ENCODE measurements at places on chromosomes 1 and 21.

DNA sequence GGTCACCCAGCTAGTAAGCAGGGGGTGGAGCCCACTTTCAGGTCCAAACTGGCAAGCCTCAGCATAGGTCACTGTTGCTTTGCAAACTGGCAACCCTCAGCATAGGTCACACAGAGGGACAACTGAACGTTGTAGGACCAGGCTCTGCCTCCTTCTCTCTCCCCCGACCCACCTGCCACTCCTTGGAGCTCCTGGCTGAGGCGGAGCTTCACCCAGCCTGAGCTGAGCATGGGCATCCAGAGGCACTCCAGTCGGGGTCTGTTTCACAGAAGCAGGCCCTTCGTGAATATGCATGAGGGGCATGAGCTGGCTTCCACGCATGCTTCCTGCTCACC is 24.2 kb downstream of the CAPZB start:
- no peak for DNase-seq

GRCh38 chr21:44019568-44019958 is 7.5 kb downstream of the TRAPPC10 start:
- DNase-seq: no peak

DNA sequence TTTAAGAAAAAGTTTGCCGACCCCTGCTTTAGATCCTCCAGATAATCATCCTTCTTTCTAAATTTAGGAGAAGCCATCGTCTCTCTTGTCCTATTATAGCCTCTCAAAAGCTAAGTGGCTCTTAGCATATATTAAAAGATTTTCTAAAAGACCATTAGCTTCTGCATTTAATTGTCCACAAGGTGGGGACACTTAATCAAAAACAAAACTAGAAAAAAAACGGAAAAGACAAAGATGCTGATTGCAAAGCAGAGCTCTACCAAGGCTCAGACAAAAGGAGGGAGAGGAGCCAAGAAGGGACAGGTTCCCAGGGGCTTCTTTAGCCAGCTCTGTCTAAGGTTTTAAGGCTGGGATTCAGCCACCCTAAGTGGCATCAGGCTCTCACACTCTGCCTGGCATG is 128.3 kb upstream of the HMGB4 start:
- no peak for DNase-seq

DNA sequence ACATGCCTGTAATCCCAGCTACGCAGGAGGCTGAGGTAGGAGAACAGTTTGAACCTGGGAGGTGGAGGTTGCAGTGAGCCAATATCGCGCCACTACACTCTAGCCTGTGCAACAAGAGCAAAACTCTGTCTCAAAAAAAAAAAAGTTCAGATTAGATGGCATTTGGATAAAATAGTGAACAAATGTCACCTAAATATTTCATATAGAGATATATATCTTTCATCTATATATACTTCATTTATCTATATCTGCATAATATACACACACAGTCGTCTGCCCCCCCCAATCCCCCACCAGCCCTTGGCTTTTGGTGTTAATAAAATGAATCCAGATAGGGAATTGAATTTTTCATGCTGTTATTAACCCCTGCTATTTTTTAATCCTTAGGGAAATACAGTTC is 5.0 kb downstream of the PPP1R15B start:
- no peak for DNase-seq

- DNase-seq: no peak
Measured at GRCh38 chr21:17979763-17980162, 160.6 kb upstream of the C21orf91 start.

- DNase-seq: no peak
Measured at GRCh38 chr1:40783001-40783905, at the start of gene KCNQ4. Gene KCNQ4, plus strand, starts transcription at chr1:40783787. Its CDS starts 307 bp downstream, at chr1:40784094.

DNA sequence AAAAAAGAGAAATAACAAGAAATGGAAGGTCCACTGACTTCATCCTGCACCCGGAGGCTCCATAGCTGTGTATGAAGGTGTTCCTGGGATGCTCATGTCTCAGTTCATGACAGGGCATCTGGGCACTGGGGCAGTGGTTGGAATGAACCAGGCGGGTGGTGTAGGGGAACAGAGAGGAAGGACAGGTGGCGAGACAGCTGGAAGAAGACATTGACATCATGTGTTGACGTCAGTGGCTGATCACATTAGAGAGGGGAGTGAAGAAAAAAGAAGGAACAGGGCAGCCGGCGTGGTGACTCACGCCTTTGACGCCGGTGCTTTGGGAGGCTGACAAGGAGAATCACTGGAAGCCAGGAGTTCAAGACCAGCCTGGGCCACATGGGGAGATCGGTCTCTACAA is 50.1 kb downstream of the HUNK start:
- no peak for DNase-seq

- no peak for DNase-seq
Measured at GRCh38 chr1:54585181-54586066, 37.4 kb downstream of the ACOT11 start.

DNA sequence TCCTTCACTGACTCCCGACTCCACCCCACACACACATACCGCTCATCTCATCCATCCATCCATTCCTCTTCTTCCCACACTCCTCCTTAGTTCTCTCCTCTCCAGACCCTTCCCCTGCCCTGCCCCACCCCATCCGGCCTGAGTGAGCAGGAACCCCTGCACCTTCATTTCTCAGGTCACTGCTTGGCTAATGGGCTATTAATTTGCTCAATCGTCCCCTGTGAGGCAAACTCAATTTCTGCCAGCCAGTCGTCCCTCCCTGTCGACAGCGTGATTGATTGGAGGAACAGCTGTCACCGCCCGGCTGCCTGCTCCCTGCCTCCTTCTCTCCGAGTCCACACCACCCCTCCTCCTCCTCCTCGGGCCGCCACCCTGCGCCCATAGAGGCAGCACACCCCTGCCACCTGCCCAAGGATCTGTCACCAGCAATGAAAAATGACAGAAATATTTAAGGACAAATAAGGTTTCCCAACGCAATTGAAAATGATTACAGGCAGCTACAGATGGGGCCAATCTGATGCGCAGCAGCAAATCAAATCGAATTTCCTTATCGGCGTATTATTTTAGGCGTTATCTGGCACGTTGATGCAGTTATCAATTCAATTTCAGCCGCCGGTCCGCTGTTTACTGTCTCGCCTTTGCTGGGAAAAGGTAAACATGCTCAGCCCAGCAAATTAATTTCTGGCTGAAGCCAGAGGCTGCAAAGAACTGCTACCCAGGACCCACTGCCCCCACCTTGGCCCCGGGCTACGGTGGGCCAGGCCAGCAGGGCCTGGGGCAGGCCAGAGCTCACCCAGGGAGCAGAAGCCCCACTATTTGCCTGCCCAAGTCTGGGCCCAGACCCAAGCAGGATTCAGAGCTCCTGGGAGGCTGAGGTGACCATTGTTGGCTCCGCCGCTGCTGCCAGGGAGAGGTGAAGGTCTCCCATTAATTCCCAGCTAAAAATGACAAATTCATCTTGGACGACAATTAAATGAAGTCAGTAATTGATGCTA is 71.3 kb downstream of the TMEM53 start:
- DNase-seq: no peak

DNA sequence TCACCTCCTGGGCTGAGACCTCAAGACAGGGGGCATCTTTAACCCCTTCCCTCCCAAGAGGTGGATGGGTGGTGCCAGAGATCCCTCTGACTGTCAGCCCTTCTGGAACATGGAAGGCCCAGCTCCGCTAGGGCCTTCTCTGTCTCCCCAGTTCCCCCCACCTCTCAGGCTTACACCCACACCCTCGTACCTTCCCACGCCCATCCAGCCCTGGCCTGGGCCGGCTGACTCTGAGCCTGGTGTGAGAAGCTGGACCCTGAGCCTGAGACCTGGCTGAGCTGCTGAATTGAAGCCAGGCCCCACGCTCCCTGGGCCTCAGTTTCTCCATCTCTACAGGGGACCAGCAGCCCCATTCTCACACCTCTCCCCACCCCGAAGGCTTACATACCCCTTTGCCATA is 5.4 kb downstream of the EPHA2 start:
- no peak for DNase-seq

DNA sequence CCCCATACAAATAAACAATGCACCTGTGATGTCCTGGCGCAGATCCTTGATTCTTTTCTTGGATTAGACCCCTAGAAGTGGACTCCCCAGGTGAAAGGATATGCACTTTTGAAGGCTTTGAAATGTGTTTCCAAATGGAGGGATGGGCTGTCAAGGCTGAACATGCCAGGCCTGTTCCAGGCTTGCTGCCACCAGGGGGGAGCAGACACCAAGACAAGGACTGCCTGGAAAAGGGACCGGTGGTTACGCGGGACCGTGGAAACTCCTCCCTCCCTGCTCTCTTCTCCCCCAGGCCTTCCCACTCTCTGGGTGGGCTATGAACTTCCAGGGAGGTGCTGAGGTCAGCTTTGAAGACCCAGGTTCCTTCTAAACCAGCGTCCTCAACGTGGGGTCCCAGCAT is 12.7 kb downstream of the C1QB start:
- no peak for DNase-seq

DNA sequence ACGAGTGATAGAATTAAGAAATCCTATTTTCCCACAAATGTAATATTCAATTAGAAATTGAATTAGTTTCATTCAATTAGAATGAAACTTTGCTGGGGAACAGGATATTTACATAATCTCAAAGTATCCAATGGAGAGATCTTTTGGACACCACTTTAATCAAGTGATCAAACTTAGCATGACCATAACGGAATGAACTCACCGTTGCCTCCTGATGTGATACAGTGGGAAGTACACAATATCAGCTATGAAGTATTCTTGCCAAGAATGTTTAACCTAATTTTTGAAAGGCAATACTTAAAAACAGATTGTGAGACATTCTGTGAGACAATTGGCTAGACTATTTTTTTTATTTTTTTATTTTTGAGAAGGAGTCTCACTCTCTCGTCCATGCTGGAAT is 16.6 kb downstream of the CDKN2C start:
- DNase-seq: no peak

GRCh38 chr1:66576645-66577044 is 42.7 kb downstream of the SGIP1 start:
- DNase-seq: no peak

GRCh38 chr1:20105856-20106255 is 13.5 kb downstream of the PLA2G2D start:
- no peak for DNase-seq

DNA sequence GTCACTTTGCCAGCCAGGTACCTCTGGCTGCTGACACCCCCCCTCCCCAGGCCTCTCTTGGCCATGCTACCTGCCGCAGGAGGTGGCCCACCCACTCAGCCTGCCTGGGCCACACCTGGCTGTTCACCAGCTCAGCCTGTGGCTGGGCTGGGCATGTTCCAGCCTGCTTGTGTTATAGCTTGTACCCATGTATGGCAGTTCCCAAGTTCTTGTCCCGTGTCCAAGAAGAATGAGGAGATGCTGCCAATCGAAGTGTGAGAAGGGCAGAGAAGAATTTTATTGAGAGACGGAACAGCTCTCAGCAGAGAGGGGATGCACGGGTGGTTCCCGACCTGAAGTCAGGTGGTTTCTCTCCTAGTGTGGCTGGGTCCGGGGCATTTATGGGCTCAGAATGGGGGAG is 3.9 kb upstream of the MMEL1 start:
- no peak for DNase-seq

- no peak for DNase-seq
Measured at GRCh38 chr21:45309069-45309986, 21.6 kb upstream of the POFUT2 start.

GRCh38 chr1:212186427-212187207 is 98.6 kb upstream of the PPP2R5A start:
- DNase-seq: no peak

- no peak for DNase-seq
Measured at GRCh38 chr1:21827141-21827679, 15.1 kb downstream of the LDLRAD2 start.

DNA sequence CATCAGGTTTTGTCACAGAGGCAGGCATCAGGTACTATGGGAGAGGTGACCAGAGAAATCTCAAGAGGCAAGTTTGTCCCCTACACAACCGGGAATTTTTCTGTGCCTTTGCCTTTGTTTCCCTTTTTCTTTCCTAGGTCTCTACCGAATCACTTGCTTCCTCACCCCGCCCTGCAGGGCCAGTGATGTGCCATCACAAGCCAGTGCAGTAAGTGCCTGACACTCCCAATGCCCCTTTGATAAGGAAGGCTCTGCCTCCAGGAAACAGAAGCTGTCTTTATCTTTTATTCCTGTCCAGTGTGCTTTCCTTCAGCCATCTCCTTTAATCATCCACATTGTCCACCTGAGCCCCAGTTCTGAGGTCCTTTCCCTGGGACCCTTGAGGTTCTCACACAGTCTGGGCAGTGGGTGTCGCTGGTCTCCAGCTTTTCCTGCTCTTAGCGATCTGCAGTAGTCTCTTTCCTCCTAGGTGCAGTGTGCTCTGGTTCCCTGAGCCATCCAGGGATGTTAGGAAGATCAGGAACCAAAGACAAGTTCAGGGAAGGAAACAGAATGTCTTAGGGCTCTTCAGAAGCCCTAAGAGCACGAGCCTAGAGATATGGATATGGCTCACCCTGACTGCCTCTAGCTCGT is 36.6 kb downstream of the GJA5 start:
- no peak for DNase-seq

DNA sequence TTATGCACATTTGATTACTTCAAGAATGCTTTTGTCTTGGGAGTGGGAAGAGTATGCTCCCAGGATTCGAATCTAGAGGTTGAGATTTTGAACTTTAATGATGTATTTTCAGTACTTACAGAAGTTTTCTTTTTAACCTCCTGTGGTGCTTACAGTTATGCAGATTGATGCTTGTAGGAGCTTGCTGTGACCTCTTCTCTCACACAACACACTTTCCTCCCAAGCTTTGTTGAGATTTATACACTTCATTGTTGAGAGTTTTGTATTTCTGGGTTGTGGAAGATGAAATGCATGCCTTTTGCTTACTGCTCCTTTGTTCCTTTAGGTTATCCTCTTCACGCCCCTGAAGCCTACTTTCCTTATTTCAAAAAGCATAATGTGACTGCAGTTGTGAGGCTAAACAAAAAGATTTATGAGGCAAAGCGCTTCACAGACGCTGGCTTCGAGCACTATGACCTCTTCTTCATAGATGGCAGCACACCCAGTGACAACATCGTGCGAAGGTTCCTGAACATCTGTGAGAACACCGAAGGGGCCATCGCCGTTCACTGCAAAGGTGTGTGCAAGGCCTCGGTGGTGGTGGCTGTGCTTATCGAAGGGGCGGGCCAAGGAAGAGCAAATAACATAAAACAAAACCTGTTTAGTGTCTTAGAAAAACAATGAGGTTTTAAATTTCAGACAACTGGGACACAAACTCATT is 75.5 kb upstream of the GPR88 start:
- DNase-seq: no peak

DNA sequence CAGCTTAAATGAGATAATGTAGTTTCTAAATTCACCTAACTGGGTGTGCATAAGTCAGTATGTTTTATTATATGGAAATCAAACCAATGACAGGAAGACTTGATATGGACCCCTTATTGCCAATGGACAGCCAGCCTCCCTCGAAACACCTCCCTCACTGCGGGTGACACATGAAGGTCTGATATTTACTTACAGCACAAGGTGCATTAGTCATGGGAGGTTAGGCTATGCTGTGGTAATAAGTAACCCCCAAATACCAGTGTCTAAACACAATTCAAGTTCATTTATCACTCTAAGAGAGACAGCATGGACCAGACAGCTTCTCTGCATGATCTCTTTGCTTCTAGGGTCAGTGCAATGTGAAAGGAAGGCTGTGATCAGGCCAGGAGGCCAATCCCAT is 126.0 kb upstream of the KCNJ6 start:
- no peak for DNase-seq
